ENCODE measurements at places on chromosomes 2 and 18.

DNA sequence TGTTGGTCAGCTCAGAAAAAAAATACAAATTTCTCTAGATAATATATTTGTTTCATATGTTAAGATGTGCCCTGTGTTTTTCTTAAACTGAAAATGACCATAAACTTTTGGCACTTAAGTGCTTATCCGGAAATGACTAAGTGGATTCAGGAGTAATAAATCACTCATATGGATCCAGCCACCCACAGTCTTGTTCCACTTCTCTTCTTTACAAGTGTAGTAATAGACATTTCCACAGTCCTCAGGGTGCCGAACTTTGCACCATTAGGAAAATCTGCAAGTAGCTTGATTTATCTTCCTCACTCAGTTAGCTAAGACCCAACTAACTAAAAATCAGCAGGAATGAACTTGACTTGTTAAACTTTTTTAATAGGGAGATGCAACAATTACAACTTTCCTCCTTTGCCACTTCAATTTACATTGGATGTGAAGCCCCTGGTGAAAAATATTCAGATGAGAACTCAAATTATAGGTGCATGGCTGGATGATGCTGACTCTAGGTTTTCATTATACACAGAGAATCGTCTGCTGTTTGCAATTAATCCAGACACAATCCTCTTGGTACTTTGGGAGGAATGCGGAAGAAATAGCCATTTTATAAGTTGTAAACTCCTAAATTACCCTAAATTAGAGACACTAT is 322.5 kb downstream of the ARHGAP15 start:
- no peak for DNase-seq

GRCh38 chr18:36499938-36500337 is 202.4 kb downstream of the FHOD3 start:
- no peak for DNase-seq

- DNase-seq: peak; percentile 30
These were observed 59.7 kb upstream of the PDK1 start for GRCh38 chr2:172496160-172496608.

DNA sequence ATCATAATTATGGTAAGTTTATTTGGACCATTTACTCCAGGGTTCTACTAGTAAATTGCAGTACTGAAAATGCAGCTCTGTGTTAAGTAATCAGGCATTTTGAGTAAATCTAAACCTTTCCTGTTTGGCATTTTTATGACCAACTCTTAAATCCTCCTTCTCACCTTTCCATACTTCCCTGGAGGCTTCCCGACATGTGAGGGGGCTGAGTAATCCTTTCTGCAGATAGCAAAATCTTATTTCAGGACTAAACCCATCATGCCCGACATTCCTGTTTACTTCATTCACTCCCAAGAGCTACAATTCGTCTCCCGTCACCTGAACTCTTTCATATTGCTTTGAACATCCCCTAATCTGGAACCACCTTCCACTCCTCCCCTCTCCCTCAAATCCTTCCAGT is 296.6 kb downstream of the IKZF2 start:
- no peak for DNase-seq

DNA sequence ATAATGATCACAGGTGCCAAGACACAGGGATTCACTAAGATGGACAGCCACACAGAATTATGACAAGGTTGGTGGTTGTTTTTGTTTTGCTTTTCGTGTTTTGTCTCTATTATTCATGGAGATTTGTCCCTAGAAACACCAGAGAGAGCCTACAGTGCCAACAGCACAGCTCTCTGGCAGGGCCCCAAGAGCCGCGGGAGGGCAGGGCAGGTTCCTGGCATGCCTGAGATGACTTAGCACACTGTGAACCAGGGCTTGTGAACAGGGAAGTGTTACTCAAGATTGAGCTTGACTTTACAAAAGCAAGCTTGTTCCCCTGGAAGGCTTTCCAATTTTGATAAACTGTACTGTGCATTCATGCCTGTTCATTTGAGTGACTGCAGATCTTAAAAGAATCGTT is 437.4 kb upstream of the SALL3 start:
- DNase-seq: no peak

GRCh38 chr2:53969285-53969967 is 1.4 kb downstream of the PSME4 start:
- peak; percentile 29 for DNase-seq

GRCh38 chr2:37083873-37084794 is at the start of the genes GPATCH11 and HEATR5B:
Gene GPATCH11 (plus strand): TSS chr2:37084518. CDS start chr2:37088382, 3,864 bp downstream.
Gene HEATR5B (minus strand): TSS chr2:37084372. CDS start chr2:37083414, 958 bp downstream.
- DNase-seq: peak; percentile 94

DNA sequence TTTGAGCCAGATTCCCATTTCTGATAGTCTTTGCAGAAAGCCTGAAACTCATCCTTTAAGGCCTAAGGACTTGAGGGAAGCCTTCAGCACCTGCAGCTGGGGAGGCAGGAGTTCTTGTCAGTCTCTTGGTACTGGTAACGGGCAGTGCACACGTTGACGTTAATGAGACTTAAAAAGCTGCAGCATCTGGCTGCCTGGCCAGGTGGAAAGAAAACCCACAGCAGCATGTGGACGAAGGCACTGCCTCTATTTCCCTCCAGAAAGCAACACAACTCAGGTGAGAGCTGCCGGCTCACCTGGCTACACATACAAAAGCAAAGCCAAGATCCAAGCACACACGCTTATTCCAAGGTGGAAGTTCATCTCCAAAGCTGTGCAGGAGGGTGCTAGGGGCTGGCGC is 178.8 kb downstream of the ANAPC1 start:
- DNase-seq: no peak

GRCh38 chr2:119319593-119319992 is 47.0 kb downstream of the C2orf76 start:
- DNase-seq: no peak

GRCh38 chr2:207119048-207119447 is 46.7 kb downstream of the KLF7 start:
- no peak for DNase-seq

GRCh38 chr2:220117025-220117424 is 489.6 kb downstream of the SLC4A3 start:
- DNase-seq: no peak

GRCh38 chr18:36035253-36035652 is 32.1 kb downstream of the RPRD1A start:
- DNase-seq: no peak

GRCh38 chr2:134218930-134219658 is 34.8 kb upstream of the MGAT5 start:
- no peak for DNase-seq

GRCh38 chr2:44880125-44880483 is 61.4 kb upstream of the SIX3 start:
- no peak for DNase-seq

GRCh38 chr2:56232912-56233311 is 49.1 kb downstream of the CCDC85A start:
- no peak for DNase-seq

DNA sequence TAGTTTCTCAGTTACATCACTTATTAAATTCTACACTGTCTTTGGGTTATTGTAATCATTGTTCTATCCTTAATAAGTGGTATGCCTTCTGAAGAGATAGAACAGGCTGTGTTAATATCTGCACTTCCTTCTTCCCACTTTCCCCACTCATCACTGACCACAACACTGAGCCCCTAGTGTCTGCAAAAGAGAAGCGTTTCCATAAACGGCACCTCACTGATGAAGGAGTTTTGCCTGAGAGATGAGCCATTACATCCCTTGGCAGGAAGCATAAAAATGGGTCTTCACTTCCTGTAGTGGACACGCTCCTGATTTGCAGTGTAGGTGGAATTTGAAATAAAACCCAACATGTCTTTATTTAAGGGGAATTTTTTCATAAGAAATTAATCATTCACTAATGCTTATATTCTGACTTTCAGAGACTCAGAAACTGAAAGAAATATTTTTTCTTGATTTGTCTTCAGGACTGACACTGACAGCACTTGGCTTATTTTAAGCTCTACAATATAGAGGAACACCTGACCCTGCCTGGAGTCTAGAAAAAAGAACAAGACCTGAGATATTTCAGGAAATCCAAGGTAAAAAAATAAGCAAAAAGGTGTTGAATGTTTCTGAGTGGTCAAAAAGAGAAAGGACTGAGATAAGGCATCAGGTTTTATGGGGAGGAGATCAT is 275.3 kb downstream of the RAD51AP2 start:
- no peak for DNase-seq

- DNase-seq: no peak
These were observed 193.3 kb downstream of the SLC4A3 start for GRCh38 chr2:219820767-219821166.

DNA sequence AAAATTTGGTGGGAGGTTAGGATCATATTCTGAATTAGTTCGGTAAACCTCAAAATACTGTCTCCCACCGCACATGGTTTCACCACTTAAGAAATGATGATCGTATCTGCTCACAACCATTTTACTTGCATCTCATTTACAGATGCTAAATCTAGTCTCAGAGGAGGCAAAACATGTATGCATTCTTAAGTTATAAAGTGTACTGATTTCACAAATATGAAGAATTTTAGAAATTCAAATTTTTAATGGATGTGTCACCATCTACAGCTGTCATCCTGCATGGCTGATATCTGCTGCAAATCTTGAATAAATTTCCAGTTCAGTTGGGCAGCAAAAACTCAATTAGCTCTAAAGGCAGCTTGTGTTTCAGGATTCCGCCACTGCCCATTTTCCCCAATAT is 243.3 kb upstream of the KCNJ3 start:
- DNase-seq: no peak

GRCh38 chr2:168053676-168054075 is 193.7 kb downstream of the STK39 start:
- no peak for DNase-seq

DNA sequence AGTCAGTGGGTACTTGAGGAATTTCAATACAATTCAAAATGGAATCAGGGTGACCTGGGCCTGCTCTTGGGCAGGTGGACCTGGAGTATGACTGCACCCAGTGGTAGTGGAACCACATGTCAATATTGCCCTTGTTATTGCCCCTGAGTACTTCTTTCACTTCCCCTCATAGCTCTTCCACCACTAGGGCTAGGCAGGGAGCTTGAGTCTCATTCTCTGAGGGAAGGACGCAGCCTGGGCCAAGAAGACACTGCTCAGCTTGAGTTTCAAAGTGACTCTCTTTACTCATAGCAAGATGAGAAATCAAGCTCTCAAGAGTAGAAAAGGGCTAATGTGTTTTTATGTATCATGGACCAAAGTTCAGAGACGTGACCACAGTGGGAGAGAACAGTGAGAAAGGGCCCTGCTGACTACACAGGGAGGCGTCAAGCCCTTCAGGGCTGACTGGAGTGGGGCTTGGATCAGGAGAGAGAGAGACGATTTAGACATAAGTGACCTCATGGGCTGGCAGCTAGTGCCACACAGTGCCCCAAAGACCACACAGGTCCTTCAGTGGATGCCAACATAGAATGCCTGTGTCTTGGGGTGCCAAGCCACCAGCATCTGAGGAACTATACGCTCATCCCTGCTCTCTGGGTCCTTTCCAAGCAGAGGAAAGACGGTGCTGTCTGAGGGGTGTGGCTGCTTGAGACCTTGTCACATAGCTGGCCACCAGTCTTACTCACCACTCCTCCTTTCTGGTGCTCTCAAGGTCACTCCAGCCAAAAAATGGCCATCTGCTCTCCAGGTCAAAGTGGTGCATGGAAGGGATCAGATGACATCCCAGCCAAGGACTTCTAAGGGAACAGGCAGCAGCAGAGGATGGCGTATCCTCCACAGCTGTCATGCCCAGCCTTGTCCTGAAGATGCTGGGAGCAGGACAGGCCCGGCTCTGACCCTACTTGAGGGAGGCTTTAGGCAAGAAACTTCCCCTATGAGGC is 13.0 kb downstream of the PTMA start:
- no peak for DNase-seq

GRCh38 chr18:23036660-23037201 is 98.6 kb upstream of the CABLES1 start:
- no peak for DNase-seq

DNA sequence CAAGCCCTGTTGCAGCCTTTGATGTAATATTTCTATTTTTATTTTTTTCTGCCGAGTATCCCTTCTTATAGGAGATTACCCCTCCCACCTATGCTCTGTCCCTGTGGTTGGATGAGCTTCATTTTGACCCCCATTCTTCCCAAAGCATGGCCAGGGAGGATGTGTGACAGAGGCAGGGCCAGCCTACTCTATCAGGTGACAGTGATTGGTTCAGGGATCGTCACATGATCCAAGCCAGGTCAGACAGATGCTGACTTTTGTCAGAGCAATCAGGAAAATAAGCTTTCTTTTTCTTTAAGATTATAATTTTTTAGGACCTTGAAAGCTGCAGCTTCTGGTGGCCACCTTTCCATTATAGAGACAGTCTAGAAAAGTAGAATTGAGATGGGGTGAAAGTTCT is 314.3 kb downstream of the NUP35 start:
- no peak for DNase-seq

- no peak for DNase-seq
These were observed 290.8 kb upstream of the MYT1L start for GRCh38 chr2:2621855-2622254.

DNA sequence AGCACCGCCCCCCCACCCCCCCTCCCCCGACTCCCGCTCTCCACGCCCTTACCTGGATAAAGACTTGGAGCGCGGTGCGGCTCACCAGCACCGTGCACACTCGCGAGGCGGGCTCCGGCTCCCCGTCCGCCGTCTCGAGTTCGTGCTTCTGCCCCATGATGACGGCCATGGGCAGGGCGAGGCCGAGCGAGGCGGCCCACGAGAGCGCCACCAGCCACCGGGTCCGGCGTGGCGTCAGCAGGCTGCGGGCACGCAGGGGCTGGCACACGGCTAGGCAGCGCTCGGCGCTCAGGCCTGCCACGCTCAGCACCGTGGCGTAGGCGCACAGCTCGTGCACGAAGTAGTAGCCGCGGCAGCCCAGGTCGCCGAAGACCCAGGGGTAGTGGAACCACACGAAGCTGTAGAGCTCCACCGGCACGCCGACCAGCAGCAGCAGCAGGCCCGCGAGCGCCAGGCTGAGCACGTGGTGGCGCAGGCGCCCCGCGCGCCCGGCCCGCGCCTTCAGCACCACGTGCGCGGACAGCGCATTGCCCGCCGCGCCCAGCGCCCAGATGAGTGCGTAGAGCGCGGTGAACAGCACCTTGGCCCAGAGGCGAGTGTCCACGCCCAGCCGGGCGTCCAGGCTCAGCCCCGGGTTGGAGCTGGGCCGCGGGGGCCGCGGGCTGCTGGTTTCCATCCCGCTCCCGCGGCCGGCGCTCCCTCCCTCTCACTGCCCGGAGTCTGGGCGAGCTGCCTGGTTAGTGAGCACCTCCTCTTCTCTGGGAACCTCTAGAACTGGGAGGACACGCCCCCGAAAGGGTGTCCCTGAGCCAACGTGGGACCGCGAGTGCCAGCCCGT is at the start of gene NTSR2:
Gene NTSR2, minus strand, starts transcription at position 742 of the 838 bp plus-strand sequence. Its CDS starts 66 bp downstream, at position 676.
- no peak for DNase-seq

- DNase-seq: no peak
These were observed 3.9 kb downstream of the CTLA4 start for GRCh38 chr2:203871371-203871983.

GRCh38 chr2:96265349-96265839 is 403 bp downstream of the TMEM127 start:
- DNase-seq: no peak

DNA sequence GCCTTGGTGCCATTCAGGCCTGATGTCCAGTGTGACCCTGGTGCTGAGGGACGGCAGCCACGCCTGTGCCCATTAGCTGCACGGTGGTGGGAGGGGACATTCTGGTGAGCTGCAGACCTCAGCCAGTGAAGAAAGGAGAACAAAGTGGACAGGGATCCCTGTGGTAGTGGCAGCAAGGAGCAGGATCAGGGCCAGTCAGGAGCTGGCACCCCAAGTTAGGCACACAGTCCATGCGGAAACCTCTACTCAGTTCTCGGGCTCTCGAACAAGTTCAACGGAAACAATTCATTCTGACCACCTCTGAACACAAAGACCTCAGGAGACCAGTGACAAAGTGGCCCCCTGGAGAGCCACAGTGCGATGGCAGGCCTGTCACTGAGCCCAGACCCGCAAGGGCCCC is 30.1 kb downstream of the COA5 start:
- DNase-seq: no peak

GRCh38 chr2:205754924-205755321 is 72.6 kb downstream of the NRP2 start:
- no peak for DNase-seq

GRCh38 chr2:145407-145806 is 99.1 kb upstream of the FAM110C start:
- DNase-seq: no peak
